CD4-positive, alpha-beta memory T cell (primary cell): ENCODE measurements at places on chromosomes 4 and X.

GRCh38 chr4:32251926-32252325 lies 1531.8 kb downstream of the PCDH7 start:
- no peak for DNase-seq

GRCh38 chrX:47198026-47198686 lies 4.5 kb downstream of the UBA1 start:
- DNase-seq, result no peak

DNA sequence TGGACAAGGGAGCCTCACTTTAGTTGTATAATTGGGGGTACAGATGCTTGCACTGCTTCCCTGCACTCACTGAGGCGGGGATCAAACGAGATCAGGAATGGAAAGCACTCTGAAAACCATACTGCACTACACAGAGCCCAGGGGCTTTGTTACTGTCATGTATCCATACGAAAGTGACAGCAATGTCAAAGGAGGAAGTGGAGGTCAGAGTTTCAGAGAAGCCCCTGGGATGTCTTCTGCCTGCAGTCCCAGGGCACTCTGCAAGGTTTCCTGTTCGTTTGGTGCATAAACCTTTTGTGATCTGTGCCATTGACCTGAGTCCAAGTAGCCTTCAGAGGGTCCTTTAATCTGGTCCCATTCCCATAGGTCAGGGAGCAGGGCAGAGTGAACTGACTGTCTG lies 31.2 kb downstream of the RNF175 start:
- DNase-seq, result no peak

DNA sequence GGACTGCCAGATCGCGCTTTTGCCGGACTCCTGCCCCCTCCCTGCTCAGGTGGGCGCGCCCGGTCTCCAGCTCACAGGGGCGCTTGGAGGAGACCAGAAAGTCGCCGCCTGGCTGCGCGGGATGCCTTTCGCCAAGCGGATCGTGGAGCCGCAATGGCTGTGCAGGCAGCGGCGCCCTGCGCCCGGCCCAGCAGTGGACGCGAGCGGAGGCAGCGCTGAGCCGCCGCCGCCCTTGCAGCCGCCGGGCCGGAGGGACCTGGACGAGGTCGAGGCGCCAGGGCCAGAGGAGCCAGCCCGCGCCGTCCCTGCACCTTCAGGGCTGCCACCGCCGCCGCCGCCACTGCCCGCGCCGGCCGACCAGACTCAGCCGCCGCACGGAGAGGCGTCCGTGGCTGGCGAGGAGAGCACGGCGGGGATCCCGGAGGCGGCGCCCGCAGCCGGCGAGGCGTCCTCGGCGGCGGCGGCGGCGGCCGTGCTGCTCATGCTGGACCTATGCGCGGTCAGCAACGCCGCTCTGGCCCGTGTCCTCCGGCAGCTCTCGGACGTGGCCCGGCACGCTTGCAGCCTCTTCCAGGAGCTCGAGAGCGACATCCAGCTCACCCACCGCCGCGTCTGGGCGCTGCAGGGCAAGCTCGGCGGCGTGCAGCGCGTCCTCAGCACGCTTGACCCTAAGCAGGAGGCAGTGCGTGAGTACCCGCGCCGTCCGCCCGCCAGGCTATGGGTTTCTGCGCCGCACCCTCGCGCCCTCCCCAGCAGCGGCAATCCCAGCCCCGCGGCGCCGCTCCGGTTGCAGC lies 834 bp downstream of the NHS start:
- no peak for DNase-seq

DNA sequence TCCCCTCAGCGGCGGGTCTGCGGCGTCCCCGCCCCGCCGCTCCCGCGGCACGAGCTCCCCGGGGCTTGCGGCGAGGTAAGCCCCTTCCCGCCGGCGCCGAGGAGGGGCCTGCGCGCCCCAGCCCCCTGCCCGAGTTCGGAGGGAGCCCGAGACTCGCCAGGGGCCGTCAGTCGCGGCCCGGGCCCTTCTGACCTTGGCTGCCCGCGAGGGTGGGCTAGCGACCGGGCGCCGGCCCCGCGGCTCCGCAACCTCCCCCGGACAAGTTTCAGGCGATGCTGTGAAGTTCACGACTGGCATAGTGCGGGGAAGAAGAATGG lies 554 bp downstream of the CDKL5 start:
- DNase-seq, result no peak

DNA sequence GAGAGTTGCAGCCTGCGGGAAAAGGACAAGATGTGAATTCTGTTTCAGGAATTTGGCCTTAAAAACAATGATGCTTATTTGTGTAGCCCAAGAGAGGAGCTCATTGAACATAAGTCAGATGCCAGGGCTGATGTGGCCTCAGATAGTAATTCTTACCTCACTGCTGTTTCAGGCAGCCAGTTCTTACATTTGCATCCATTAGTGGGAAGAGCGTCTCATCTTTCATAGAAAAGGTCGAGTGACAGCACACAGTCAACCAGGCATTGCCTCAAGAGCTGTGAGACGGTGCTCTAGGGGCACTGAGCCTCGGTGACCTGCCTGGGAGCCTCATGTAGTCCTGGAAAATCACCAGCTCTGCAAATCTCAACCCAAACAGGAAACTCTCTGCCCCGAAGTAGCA lies 174.9 kb upstream of the FRG1 start:
- no peak for DNase-seq

DNA sequence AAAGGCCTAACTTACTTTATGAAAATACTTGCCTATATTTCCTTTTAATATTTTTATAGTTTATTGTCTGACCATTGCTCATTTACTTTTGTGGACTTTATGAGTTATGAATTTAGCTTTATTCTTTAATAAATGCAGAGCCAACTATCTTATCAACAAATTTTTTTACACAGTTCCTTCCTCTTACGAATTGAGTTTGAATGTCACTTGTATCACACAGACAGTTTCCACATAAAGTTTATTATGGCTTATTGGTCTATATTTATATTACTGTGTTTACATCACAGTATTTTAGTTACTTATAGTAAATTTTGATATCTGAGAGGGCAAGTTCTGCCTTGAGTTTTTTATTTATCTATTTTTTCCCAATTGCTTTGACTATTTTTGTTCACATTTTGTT lies 450.6 kb downstream of the C4orf33 start:
- DNase-seq, result no peak

GRCh38 chr4:29908276-29908675 lies 811.9 kb upstream of the PCDH7 start:
- DNase-seq, result no peak

DNA sequence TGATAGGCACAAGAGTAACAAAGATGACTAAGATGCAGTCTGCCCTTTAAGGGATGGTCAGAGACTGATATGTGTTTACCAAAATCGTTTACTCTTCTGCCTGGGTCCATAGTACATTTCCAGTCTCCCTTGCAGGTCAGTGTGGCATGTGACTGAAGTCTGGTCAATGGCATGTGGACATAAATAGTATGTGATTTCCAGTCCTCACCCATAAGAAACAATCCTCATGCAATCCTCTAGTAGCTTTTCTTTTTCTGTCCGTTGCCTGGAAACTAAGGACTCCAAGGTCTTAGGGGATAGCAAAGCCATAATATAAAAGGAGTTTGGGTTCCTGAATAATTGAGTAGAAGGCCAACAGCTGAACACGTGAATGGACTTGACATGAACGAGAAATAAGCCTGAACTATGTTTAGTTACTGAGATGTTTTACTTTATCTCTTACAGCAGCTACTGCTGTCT lies 1.1 kb downstream of the SLC9B2 start:
- DNase-seq, result no peak

- DNase-seq, result no peak
These were observed 148.9 kb downstream of the OPHN1 start for GRCh38 chrX:68284281-68284904.

- DNase-seq, result no peak
These were observed 2.3 kb upstream of the HTATSF1 start for GRCh38 chrX:136495043-136495442.

GRCh38 chrX:74230094-74230493 lies 73.9 kb upstream of the ZCCHC13 start:
- no peak for DNase-seq

DNA sequence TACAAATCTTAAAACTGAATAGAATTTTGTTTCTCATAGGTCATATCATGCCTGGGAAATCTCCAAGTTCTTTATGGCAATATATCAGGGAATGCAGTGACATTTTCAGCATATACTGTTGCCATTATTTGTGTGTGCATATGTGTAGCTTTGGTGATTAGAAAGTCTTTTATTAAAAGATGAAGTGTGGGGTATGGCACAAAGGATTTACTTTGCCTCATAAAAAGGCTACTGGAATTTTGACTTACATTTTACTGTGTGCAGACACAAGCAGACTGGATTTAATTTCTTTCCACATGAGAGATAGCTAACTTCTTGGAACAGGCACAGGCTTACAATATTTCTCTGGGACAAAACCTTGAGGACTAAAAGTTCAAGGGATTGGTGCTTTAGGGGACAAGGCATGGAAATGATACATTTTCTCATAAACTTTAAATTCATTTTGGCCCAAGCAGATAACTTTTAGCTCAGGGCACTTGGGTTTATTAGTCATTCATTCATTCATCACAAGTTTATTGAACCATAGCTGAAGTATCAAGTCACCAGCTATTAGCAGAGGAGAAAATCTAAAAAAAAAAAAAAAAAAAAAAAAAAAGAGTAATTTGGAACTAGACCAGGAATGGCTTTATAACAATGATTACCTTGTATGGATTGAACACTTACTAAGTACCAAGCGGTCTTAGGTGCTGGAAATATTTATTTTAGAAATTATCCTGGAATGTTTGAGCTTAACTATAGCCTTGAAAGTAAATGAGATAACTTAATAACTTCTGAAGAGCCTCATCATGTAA lies 191.5 kb downstream of the SLIT2 start:
- no peak for DNase-seq

- DNase-seq, result peak; percentile 56
These were observed 755 bp downstream of the ANKRD17 start for GRCh38 chr4:73257651-73258435.

- no peak for DNase-seq
These were observed 231.4 kb downstream of the PPP3CA start for GRCh38 chr4:101115887-101116286.

- no peak for DNase-seq
These were observed 17.0 kb downstream of the LAMP2 start for GRCh38 chrX:120452131-120452530.

DNA sequence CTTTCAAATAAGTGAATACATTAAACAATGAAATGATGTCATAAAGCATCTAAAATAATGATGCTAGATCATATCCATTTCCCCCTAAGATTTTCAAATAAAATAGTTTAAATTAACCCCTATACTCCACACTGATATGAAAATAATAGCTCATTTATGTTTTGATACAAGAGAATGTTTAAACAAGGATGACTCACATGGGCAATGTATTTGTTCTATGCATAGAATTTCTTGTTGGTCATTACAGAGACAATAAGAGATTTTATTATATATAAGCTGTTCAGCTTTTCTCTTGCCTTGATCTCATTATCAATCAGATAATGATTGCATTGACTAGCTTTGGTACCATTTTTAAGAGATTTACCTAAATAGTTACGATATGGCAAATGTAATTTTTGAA lies 411.7 kb downstream of the ARHGAP24 start:
- DNase-seq, result no peak

DNA sequence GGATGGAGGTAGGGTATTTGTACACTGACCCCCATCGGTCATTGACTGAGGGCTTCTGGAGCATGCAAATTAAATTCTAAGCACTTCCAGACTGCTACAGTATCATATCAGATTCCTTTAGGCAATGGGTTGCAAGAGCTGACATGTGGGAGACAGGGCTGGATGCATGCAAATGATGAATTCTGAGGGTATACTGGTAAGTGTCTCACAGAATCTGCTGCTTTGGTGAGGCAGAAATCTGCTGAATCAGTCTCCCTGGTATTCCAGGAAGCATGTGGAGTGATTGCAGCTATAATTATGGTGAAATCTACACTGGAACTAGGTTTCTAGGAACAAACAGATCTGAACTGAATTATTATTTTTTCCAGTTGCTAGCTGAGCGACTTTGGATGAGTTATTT lies 684.9 kb upstream of the MAGEB2 start:
- no peak for DNase-seq

- DNase-seq, result peak; percentile 97
These were observed 42.1 kb downstream of the RHOH start for GRCh38 chr4:40238700-40239548.

GRCh38 chrX:107204068-107204605 lies 2.1 kb downstream of the NUP62CL start:
- DNase-seq, result no peak

DNA sequence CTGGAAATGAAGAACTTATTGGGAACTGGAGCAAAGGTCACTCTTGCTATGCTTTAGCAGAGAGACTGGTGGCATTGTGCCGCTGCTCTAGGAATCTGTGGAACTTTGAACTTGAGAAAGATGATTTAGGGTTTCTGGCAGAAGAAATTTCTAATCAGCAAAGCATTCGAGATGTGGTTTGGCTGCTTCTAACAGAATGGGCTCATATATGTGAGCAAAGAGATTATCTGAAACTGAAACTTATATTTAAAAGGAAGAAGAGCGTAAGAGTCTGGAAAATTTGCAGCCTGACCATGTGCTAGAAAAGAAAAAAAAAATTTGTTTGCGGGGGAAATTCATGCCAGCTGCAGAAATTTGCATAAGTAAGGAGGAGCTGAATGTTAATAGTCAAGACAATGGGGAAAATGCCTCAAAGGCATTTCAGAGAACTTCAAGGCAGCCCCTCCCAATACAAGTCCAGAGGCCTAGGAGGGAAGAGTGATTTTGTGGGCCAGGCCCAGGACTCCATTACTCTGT lies 35.9 kb upstream of the PAPSS1 start:
- DNase-seq, result no peak

DNA sequence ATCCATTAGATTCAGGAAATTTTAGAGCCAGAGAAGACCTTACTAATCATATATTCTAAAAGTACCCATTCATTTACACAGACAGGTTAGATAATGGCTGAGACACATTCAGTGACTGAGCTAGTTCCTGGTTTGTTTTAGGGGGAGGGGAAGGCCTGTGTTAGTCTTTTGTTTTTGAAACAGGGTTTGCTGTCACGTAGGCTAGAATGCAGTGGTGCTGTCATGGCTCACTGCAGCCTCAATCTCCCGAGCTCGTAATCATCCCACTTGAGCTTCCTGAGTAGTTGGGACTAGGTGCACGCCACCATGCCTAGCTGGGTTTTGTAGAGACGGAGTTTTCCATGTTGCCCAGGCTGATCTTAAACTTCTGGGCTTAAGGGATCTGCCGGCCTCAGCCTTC lies 10.1 kb downstream of the RBPJ start:
- DNase-seq, result no peak

DNA sequence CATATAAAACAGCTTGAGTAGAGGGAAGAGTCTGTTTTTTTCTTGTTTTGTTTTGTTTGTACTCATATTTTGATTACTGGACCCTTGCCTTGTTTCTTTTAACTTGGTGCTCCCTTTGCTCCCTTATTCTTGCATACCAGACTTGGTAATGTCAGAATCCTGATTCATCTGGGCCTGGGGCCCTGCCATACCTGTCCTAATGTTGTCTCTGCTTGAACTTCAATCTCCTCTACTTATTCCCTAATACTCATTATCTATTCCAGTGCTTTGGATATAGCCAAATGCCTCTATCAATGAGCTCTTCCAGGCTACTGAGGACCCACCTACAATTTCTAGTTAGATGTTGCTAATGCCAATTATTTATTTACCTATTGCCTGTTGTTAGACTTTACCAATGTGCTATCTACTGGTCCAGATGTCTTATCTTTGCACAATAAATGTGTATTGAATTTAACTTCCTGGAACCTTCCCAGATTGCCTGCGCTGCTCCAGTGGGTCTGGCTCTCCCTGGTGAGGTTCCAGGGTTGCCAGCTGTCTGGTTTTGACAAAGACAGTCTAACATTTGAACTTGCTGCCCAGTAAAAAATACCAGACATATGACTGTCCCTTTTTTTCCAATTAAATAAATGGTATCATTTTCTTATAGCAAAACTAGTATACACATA lies 64.4 kb upstream of the ACSL4 start:
- DNase-seq, result no peak

GRCh38 chr4:183485411-183486160 lies 19.3 kb upstream of the ING2 start:
- no peak for DNase-seq
